ENCODE measurements at places on chromosomes 2 and 18.

- DNase-seq, result no peak
Observed at GRCh38 chr2:69092857-69093256, 79.9 kb downstream of the ANTXR1 start.

DNA sequence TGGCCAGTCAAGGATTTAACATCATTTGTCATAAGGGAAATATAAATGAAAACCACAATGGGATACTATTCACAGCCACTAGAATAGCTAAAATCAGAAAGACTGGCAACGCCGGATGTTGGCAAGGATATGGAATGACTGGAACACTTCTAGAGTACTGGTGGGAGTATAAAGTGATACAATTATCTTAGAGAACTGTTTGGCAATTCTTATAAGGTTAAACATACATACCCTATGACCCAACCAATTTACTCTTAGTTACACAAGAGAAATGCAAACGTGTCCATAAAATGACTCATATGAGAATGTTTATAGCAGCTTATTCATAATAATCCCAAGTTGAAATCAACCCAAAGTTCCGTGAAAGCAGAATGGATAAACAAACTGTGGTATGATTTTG, 35.1 kb downstream of the MAPK4 start:
- no peak for DNase-seq

DNA sequence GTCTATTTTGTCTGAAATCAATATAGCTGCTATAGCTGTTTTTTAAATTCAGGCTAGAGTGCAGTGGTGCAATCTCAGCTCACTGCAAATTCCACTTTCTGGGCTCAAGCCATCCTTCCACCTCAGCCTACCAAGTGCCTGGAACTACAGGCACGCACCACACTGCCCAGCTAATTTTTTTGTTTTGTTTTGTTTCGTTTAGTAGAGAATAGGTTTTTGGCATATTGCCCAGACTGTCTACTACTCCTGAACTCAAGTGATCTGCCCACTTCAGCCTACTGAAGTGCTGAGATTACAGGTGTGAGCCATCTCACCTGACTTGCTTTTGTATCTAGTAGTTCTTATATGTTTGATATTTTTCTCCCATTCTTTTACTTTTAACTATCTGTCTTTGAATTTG, 259.7 kb downstream of the CDH19 start:
- no peak for DNase-seq

GRCh38 chr2:140270224-140270623, 1490.0 kb upstream of the NXPH2 start:
- DNase-seq, result no peak

DNA sequence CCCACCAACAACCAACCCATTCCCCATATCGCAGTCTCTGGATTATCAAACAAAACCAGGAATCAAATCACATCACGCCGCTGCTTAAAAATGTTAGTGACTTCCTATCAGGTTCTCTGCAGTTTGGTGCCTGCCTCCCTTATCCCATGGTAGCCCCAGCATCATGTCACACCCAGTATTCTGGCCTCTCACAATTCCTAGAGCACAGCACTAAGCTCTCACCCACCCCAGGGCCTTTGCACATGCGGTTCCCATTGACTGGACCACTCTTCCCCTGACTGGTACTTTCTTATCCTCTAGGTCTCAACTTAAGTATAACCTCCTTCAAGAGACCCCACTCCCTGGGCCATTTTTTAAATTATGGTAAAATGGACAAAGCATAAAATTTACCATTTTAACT, 12.8 kb downstream of the ATP8B1 start:
- DNase-seq, result no peak

GRCh38 chr2:15510131-15510530, 51.0 kb downstream of the NBAS start:
- no peak for DNase-seq

DNA sequence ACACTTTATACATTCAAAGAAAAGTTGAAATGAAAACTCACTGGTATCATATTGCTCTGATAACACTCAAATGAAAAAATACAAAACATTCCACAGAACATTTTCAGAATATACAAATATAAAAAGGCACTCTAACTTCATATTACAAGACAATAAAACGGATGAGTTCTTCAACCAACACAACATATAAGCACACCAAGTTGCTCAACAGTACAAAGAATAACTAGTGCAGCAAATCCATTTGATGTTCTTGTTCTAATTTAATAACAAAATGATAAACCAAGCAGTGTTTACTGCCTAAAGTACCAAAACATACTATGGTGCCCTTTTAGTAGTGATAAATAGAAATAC, 60.8 kb upstream of the PGAP1 start:
- no peak for DNase-seq

DNA sequence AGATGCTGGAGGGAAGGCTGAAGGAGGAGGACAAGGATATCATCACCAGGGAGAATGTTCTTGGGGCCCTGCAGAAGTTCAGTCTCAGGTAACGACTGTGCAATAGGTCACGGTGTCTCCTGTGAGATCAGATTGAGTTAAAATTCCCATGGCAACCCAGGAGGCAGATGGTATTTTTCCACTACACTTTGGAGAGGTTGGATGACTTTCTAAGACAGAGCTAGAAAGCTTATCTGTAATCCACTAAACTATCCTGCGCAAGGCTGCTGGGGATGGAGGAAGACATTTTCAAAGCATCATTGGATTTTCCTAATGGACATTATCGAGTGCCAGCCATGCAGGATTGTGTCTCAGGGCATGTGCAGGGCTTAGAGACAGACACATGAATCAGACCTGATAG, 74.6 kb downstream of the ARMC9 start:
- no peak for DNase-seq

DNA sequence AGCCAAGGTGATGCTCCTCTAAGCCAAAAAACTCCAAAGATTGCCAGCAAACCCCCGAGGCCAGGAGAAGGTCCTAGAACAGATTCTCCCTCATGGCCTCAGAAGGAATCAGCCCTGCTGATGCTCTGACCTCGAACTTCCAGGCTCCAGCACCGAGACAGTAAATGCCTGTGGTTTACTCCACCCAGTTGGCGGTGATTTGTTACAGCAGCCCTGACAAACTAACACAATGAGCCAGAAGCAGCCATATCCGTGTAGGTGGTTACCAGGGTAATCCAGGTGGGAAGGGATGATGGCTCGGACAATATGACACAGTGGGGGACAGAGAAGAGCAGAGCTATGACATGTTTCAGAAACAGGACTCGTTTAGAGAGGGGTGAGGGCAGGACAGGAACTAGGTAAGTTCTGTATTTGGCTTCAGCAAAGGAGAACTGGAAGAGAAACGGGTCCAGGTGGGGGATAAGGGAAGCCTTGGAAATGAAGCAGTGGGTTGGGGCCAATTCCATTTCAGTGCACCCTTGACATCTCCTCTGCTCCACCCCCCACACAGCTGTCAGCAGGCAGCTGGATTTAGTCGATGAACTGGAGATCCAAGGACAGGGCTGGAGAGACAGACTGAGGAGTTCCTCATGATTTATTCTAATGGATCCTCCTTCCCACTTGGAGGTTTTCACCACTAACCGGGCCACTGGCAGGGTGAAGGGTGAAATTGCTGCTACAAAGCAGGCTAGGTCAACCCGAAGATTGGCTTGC, 179.7 kb upstream of the SH3BP4 start:
- DNase-seq, result no peak

DNA sequence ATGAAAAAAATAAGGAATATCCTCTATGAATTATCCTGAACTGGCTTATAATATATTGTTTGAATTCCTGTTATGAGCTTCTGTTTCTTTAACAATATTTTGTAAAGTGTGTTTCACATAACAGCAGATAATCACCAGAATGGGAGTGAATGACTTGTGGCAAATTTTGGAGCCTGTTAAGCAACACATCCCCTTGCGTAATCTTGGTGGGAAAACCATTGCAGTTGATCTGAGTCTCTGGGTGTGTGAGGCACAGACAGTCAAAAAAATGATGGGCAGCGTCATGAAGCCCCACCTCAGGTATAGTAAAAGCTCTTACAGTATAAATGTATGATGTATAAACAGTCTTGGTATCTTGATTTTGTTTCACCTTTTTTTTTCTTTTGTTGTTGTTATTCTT, 5.9 kb downstream of the GEN1 start:
- no peak for DNase-seq

- no peak for DNase-seq
Observed at GRCh38 chr2:133748007-133748700, 179.9 kb upstream of the NCKAP5 start.

DNA sequence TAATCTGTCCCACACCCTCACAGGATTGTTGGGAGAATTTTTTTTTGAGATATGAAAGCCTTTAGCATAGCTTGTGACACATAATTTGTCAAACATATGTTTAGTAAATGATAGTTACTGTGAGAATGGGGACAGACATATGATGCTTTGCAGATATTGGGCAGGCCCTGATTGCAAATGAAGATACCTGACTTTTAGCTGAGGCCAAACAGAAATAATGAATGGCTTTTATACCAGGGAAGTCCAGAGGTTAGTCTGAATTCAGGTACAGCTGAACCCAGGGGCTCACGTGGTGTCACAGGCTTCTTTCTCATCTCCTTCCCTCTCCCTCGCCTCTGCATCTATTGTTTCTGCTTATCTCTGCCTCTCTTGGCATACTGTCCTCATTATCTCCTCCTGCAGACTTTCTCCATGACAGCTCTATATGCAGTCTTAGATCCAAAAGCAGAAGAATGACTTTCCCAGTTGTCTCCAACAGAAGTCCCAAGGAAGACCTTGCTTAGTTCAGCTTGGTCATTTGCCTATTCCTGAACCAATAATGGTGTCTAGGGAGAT, 4.9 kb upstream of the WNT10A start:
- DNase-seq, result no peak

- no peak for DNase-seq
Observed at GRCh38 chr2:113157897-113158753, 15.6 kb upstream of the PSD4 start.

GRCh38 chr2:8316356-8316755, 365.5 kb upstream of the ID2 start:
- DNase-seq, result no peak

GRCh38 chr2:171166328-171166983, 5.8 kb upstream of the TLK1 start:
- DNase-seq, result no peak

GRCh38 chr18:32613821-32614220, 143.1 kb upstream of the GAREM1 start:
- no peak for DNase-seq

- DNase-seq, result peak; percentile 57
Observed at GRCh38 chr2:232319803-232320442, 58.6 kb upstream of the ALPP start.

DNA sequence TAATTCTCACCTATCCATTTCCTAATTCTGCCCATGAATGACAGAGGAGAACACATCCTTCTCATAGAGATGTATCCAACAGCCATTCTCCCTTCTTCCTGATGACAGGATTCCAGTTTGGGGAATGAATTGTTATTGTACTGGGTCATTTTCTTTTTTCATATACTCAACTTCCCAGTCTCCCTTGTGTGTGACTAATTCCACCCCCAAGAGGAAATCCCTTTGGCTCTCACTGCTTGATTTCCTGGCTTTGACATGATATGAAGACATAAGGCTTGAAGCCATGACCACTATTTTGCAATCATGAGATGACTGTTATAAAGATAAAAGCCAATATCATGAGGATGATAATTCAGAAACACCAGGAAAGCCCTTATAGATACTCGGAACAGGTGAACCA, 384.7 kb upstream of the ACVR2A start:
- no peak for DNase-seq

DNA sequence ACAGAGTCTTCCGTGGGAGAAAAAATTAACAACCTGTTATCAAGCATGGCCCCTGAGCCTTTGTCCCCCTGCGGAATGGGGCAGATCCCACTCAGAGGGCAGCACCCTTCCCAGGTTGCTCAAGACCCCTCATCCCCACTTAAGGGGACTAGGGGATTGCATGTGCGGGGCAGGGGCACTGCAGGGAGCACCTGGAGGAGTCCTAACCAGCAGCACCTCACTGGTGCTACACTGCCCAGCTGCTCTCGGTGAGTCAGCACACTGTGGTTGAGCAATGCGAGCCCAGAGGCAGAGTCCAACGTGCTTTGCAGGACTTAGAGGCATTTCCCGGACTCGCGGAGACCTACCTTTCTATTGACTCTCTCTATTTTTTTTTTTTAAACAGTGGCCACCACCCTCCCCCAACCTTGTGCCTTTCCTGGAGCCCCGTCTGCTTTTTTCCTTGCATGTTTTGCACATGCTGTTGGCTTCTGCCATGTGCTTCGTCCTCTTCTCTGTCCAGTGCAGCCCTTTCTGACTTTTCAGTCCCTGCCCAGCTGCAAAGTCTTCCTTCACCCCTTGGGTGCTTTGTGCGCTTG, 74.0 kb downstream of the IL1R2 start:
- DNase-seq, result no peak

- no peak for DNase-seq
Observed at GRCh38 chr18:51330148-51330547, 132.7 kb upstream of the MEX3C start.

DNA sequence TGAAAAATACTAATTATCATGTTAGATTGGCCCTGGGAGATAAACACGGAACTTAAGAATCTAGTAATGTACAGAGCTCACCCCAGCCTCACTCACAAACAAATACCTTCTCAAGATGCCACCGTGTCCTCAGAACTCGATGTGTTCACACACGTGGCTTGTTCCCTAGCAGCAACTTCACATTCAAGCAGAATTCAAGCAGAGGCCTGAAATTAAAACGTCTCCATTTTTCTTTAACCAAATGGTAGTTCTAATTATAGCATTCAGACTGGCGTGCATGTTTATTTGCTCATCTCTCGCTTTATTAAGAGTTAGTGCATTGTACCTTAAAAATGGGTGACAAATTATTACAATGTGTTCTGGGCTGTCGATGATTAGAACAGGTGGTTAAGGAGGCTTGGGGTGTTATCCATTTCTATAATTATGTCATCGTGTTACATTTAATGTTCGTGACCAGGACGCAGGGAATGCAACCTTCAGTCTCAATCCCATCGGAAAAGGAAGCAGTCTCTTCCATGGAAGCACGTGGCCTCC, 57.3 kb upstream of the SLC66A3 start:
- DNase-seq, result no peak

- no peak for DNase-seq
Observed at GRCh38 chr2:86704459-86704971, 15.6 kb upstream of the RMND5A start.

DNA sequence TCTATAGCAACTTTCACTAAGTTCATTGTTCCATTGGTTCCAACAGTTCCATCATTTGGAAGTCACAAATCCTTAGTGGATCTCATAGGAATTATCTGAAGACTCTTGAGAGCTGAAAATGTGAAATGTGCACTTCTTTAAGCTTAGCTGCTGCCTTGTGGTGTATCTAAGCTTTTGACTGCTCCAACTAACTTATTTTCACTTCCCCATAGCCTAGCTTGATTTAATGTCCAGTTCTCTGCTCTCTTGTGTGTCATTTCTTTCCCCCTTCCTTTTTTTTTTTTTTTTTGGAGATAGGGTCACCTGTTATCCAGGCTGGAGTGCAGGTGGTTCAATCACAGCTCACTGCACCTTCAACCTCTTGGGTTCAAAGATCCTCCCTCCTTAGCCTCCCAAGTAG, 34.9 kb upstream of the CD302 start:
- DNase-seq, result no peak

Data from right cardiac atrium (tissue), 5 donors.